ENCODE measurements at places on chromosomes 6 and 20. TPM values are rescaled to one million over a fixed set of nuclear protein-coding genes. Genes with fewer than 3 reads are reported as not detected.

The LTB gene
- total RNA-seq = not detected

The IGF2R gene
- total RNA-seq = 144 TPM

The ZBTB46 gene
- 31.2 TPM for total RNA-seq

The BPIFB1 gene
- total RNA-seq = not detected

The MYCT1 gene
- total RNA-seq = not detected

The TPBG gene
- total RNA-seq = 31.3 TPM

The B3GAT2 gene
- total RNA-seq = 1.8 TPM

The SLC32A1 gene
- not detected for total RNA-seq

The BTNL2 gene
- not detected for total RNA-seq

The VSX1 gene
- not detected for total RNA-seq

The ERVFRD-1 gene
- not detected for total RNA-seq

The NOX3 gene
- not detected for total RNA-seq

The LBP gene
- total RNA-seq = not detected

The KCNQ5 gene
- 1.0 TPM for total RNA-seq

The PRSS35 gene
- total RNA-seq = 8.5 TPM

The TGM3 gene
- 0.44 TPM for total RNA-seq

The RIPOR3 gene
- total RNA-seq = 0.29 TPM

The TRIM15 gene
- total RNA-seq = not detected

The NKX2-2 gene
- 15.5 TPM for total RNA-seq

The F13A1 gene
- total RNA-seq = 0.24 TPM

The SIRPD gene
- total RNA-seq = not detected

The SEMG1 gene
- not detected for total RNA-seq

The TSBP1 gene
- total RNA-seq = not detected

The LRFN2 gene
- total RNA-seq = 0.14 TPM

The EFCAB8 gene
- total RNA-seq = 0.29 TPM

The CCDC170 gene
- total RNA-seq = 0.22 TPM

The SLC25A27 gene
- 31.9 TPM for total RNA-seq

The ROMO1 gene
- total RNA-seq = 140 TPM
